ENCODE measurements at places on chromosomes 11 and 22.
A peak's percentile ranks its signal among the peaks of the same experiment; 100 is the strongest.

DNA sequence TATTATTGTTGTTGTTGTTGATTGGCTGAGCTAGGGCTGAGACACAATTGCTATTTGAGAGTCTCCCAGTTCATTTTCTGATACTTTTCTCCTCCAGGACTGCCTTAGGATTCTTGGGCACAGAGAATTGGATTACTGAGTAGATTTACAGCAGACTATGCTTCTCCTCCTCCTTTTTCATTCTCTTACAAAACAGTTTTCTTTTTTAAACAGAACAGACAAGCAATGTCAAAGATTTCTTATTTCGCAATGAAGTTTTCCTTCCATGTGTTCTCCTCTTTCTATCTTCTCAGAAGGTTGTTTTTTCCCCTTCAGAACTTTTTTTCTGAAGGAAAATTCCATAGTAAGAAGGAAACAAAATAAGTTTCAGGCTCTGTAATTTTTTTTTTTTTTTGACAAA is 19.8 kb upstream of the TIMP3 start:
- DNase-seq, result no peak

GRCh38 chr11:28343304-28344233 is 235.4 kb downstream of the METTL15 start:
- DNase-seq, result no peak

DNA sequence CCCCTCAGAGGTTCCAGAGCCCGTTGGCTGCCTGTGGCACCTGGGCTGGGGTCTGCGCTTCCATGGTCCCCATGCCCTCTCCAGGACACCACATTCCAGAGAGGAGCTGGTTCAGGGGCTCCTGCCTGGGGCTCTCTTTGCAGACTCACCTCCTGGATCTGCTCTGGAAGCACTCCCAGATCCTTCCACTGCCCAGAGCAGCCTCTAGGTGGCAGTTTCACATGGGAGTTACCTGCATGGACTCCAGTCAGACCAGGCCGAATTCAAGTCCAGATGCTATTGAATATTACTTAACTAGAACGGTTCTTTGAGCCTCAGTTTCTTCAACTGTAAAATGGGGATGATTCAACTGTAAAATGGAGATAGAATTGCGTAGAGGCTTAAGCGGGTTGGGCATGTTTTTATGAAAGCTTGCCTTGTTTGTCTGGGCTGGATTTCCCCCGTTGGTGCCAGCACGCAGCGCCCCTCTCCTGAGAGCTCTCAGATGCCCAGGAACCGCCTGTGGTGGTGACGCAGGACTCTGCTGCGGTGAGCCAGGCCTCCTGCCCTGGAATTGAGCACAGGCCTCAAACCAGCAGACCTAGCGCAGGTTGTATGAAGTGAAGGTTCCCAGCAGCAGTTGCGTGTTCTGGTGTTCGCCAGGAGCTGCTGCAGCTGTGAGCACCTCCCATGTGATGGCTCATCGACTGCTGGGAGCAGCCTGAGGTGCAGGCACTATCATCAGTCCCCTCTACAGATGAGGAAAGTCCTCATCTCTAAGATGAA is 44.2 kb downstream of the LMO1 start:
- no peak for DNase-seq

DNA sequence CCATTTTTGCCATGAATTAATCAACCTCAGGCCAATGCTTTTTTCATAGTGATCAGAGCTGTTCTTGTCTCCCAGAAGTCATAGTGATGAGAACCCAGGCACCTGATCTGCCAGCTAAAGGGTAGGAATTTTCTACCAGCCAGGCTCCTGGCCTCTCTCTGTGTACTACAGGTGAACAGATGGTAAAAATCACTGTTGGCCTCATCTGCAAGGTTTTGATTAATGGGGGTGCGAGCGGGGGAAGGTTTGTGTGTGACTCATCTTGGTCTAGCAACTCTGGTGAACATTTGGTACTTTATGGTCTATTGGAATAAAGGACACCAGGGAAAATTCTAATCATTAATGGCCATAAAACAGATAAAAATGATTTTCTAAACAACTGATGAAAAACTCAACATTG is 14.4 kb upstream of the APOL4 start:
- DNase-seq, result peak; percentile 75

GRCh38 chr11:1888347-1888753 is 3.3 kb downstream of the PRR33 start:
- no peak for DNase-seq

GRCh38 chr11:110509472-110509871 is 79.7 kb downstream of the FDX1 start:
- DNase-seq, result no peak

DNA sequence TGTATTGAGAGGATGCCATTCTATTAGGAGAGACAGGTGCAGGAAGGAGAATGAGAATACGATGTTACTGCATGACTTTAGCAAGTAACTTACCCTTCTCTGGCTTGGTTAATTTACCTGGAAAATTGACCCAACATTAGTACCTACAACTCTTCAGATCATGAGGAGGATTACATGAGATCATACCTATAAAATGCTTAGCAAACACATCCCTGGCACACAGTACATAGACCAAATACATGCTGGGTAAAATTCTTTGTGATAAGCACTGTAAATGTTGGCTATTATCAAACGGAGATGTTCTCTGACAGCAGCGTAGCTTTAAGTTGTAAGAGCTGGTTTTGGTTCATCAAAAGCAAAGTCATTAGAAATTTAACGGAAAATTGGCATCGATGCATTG is 28.8 kb downstream of the LARGE1 start:
- no peak for DNase-seq

- DNase-seq, result no peak
These were observed 5.2 kb downstream of the IFT27 start for GRCh38 chr22:36770513-36771231.

DNA sequence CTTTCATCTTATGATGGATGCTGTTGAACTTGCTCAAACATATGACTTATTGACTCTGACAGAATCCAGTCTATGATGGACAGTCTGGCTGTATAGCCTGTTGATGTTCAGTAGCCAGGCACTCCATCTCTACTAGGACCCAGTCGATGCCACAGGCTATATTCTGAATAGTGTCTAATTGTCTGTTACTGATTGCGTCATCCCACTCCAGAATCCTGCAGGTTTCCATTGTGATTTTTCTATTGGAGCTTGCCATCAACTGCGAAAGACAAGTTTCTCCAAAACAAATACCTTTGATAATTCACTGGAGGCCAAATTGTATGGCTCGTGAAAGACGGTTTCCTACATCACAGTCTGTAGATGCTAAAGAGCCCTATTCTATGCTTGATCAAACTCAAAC is 481.7 kb upstream of the CHORDC1 start:
- no peak for DNase-seq

DNA sequence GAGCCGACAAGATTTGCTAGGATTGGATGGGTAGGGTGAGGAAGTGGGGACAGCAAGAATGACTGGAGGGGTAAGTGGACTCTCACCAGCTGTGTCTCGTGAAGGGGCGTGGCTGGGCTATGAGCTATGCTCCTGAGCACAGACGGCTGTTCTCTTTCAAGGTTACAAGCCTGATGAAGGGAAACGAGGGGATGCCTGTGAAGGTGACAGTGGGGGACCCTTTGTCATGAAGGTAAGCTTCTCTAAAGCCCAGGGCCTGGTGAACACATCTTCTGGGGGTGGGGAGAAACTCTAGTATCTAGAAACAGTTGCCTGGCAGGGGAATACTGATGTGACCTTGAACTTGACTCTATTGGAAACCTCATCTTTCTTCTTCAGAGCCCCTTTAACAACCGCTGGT is 19.9 kb downstream of the F2 start:
- no peak for DNase-seq

DNA sequence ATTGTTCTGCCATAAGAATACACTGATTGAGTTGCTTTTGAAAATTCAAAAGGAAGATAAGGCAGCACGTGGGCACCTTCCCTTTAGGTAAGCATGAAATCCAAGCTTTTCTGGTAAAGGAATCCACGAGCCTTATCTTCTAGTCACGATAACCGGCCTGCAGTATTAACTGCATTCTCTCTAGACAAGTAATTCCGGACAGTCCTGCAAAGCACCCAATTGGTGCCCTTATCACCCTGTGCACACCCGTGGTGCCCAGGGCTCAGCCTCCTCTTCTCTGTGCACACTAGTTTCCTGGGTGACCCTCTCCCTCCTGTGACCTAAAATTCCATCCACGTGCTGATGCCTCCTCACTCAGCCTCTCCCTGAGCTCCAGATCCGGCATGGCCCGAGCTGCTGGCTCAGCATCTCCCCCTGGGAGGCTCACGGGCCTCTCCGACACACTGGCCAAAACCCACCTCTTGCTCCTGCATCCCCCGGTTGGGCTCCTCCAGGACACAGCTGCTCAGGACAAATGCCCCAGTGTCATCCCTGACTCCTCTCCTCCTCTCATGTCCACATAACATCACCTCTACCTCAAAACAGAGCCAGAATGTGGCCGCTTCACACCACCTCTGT is 63.7 kb downstream of the PACSIN2 start:
- DNase-seq, result no peak

DNA sequence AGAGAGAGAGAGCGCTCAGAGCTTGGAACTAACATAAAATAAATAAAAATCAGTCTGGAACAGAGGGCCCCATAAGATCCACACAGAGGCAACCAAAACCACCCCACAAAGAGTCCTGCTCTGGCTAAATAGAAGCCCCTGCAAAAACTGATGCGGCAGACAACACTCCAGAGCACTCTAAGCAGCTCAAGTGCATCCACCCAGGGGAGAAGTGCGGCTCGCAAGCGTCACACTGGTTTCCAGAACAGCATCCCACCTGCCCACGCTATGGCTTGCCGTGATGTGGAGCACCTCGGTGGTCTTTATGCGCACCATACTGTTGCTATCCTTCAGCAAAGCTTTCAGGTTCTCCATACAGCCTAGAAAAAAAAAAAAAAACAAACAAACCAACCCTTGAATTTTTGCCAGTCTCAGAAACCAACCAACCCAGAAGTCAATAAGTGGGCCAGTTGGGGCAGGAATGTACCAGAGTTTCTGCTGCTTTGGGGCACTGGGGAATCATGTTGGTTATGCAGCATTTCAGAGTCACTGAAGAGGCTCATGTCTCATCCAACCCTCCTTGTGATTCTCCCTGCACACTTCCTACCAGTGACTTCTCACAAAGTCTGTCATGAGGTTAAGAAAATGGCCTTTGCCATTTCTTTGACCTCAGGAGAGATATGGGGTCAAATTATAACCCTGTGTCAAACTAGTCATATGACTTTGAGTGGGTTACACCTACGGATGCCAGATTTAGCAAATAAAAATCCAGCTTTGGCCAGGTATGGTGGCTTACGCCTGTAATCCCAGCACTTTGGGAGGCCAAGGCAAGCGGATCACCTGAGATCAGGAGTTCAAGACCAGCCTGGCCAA is 3.0 kb downstream of the RSPH14 start:
- peak; percentile 20 for DNase-seq

- no peak for DNase-seq
These were observed 20.2 kb upstream of the CALCB start for GRCh38 chr11:15053191-15053685.

- no peak for DNase-seq
These were observed 12.4 kb downstream of the PICK1 start for GRCh38 chr22:38069372-38070249.

GRCh38 chr22:45865561-45866125 is 111.3 kb downstream of the WNT7B start:
- DNase-seq, result no peak

- DNase-seq, result no peak
These were observed 8.2 kb upstream of the MICAL3 start for GRCh38 chr22:18032455-18033101.

DNA sequence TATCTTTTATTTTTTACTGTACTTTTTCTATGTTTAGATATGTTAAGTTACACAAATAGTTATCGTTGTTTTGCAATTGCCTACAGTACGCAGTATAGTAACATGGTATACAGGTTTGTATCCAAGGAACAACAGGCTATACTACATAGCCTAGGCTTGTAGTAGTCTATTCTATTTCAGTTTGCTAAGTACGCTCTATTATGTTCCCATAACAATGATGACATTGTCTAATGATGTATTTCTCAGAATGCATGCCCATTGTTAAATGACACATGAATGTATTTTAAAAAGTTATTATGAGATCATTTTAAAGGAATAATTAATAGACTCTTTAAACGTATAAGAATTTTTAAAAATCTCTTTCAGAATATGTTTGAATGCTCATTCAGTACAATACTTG is 696.7 kb upstream of the CCDC90B start:
- no peak for DNase-seq

- DNase-seq, result no peak
These were observed at the start of gene TRPC6 for GRCh38 chr11:101583251-101584128. TRPC6 (minus strand) TSS chr11:101584007; CDS start chr11:101583503, 504 bp downstream.

DNA sequence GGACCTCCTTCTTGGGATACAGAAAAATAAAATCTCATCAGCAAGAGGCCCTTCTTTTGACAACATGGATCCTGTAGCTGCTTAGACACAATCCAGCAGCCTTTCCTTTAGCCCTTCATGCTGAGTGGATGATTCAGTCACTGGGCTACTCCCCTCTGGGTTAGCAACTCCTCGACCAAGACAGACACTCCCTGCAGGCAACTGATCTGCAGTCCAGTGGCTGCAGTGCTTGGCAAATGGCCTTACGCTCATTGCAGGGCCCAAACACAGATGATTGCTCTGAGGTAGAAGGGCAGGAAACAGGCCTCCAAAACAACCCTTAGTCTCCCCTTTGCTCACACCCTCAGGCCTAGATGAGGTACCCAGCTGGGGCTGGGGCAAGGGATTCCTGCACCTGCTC is 73.2 kb upstream of the OPCML start:
- no peak for DNase-seq

- DNase-seq, result no peak
These were observed 32.1 kb downstream of the PPIL2 start for GRCh38 chr22:21697880-21698279.

- peak; percentile 26 for DNase-seq
These were observed 6.3 kb upstream of the NDUFC2 start for GRCh38 chr11:78085972-78086371.

- DNase-seq, result no peak
These were observed 996.5 kb downstream of the OPCML start for GRCh38 chr11:132535830-132536229.

- no peak for DNase-seq
These were observed 2.8 kb upstream of the ACER3 start for GRCh38 chr11:76857781-76858410.

DNA sequence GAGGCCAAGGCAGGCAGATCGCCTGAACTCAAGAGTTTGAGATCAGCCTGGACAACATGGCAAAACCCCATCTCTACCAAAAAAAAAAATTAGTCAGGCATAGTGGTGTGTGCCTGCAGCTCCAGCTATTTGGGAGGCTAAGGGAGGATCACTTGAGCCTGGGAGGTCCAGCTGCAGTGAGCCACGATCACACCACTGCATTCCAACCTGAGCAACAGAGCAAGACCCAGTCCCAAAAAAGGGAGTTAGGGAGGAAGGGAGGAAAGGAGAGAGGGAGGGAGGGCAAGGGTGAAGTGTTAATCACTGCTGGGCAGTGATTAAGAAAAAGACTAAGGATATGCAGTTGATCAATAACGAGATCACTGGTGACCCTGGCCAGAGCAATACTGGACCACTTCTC is 56.0 kb upstream of the APOA1 start:
- DNase-seq, result no peak

DNA sequence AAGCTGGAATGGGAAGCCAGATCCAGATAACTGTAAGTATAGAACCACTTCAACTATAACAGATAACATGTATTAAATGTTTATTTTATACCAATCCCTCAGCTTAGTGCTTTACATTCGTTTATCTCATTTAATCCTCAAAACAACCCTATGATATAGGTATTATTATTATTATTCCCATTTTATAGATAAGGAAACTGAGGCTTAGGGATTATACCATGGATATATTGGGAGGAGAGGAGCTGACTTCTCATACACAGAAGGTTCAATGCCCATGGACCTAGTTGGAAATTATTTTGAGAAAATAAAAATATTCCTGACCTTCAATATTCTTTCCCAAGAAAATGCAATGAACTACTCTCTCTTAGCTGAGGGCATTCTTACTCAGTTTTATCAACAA is 140.4 kb upstream of the C11orf58 start:
- DNase-seq, result no peak

Data from NCI-H2171 (cell line).